G401 (cell line): ENCODE measurements at places on chromosomes 2 and 18. TPM values are rescaled to one million over a fixed set of nuclear protein-coding genes. Genes with fewer than 3 reads are reported as not detected.

- no peak for DNase-seq
Observed at GRCh38 chr2:70181363-70181956, 9.4 kb downstream of the C2orf42 start.

- no peak for DNase-seq
Observed at GRCh38 chr2:232950751-232951150, 62.3 kb downstream of the NGEF start.

DNA sequence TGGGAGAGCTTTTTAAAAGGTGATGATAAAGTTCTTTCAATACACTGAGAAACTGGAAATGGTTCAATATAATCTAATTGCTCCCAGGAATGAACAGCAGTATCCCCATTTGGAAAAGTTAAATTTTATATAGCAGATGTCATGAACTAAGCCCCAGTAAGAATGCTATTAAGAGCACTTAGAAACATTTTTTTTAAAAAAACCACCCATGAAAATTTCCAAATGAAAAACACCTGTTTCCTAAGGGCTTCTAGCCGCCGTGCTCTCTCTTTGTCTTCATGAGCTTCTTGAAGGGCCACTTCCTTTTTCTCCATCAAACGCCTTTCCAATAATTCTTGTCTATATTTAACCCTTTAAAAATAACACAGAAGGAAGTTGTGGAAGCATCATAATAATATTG, 77.0 kb downstream of the UPP2 start:
- no peak for DNase-seq

GRCh38 chr2:132607426-132608090, 62.4 kb downstream of the LYPD1 start:
- no peak for DNase-seq

- no peak for DNase-seq
Observed at GRCh38 chr2:37375741-37376288, 31.4 kb downstream of the QPCT start.

DNA sequence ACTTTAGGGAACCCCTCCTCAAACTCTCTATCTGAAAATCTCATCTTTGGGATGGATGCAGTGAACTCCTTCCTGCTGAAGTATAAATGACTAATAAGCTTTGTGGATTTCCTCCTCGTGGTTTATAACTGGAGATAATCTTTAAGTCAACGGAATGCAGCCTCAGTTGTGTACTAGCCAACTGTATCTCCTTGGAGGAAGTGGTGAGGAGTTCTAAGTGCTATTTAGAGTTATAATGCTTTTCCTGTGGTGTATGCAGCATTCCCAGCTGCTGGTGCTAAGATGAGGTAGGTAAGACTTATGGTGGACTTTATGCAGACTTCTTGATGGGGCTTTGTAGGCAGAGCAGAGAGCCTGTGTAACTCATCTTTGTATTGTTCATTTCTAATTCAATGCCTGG, 90.9 kb downstream of the LYPD6B start:
- no peak for DNase-seq

- no peak for DNase-seq
Observed at GRCh38 chr2:165126244-165126643, 77.6 kb downstream of the SCN3A start.

GRCh38 chr2:233062946-233063268, 2.8 kb downstream of the INPP5D start:
- DNase-seq: no peak

IL1R2 gene
- not detected in 2 replicates for total RNA-seq

NDC80 gene
- 28.9 and 46.7 TPM in 2 replicates for total RNA-seq

DSC2 gene
- total RNA-seq: not detected in 2 replicates
